ENCODE measurements at places on chromosomes 12 and 14. TPM values are rescaled to one million over a fixed set of nuclear protein-coding genes. Genes with fewer than 3 reads are reported as not detected.
A peak's percentile ranks its signal among the peaks of the same experiment; 100 is the strongest.

CLEC4C gene
- not detected for total RNA-seq

DNA sequence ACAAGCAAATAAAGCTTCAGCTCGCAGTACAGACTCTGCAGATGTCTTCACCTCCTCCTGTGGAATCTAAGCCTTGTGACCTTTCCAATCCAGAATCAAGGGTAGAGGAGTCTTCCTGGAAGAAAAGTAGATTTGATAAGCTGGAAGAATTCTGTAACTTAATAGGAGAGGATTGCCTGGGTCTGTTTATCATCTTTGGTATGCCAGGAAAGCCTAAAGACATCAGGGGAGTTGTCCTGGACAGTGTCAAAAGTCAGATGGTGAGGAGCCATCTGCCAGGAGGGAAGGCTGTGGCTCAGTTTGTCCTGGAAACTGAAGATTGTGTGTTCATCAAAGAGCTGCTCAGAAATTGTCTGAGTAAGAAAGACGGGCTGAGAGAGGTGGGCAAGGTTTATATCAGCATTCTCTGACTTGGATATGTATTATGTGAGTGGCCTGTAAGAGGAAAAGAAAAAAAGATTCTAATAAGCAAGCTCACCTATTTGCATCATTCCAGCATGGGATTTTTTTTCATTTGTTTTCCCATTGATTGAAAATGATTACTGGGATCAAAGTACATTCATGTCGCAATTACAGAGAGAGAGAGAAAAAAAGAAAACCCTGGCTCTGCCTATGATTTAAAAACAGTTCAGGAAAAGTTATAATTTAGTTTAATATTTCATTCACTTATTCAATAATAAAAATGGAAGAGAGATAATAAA lies 767 bp downstream of the REP15 start:
- DNase-seq = no peak

DNA sequence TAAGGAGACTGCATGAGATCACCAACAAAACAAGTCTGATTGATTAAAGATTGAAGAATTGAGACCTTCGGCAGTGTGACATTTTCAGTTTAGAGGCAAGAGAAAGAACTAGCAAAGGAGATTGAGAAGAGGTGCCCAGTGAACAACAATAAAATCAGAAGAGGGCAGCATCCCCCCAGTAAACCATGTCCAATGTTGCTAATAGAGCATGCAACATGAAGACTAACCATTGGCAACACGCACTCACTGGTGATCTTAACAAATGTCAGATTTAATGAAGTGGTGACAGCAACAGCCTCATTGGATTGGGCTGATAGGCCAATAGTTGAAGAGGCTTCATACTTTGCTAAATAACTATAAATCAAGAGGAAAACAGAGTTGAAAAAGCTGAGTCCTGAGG lies 20.7 kb upstream of the TAS2R14 start:
- DNase-seq = peak; percentile 48

KRT74 gene
- total RNA-seq = not detected

DNA sequence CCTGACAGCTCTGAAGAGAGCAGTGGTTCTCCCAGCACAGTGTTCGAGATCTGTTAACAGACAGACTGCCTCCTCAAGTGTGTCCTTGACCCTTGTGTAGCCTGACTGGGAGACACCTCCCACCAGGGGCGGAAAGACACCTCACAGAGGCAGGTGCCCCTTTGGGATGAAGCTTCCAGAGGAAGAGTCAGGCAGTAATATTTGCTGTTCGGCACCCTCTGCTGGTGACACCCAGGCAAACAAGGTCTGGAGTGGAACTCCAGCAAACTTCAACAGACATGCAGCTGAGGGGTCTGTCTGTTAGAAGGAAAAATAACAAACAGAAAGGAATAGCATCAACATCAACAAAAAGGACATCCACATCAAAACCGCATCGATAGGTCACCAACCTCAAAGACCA lies 21.6 kb upstream of the ABCC9 start:
- DNase-seq = no peak

GRCh38 chr12:94831081-94831751 lies 172.3 kb downstream of the NDUFA12 start:
- no peak for DNase-seq

OASL gene
- total RNA-seq = 0.25 TPM

DNA sequence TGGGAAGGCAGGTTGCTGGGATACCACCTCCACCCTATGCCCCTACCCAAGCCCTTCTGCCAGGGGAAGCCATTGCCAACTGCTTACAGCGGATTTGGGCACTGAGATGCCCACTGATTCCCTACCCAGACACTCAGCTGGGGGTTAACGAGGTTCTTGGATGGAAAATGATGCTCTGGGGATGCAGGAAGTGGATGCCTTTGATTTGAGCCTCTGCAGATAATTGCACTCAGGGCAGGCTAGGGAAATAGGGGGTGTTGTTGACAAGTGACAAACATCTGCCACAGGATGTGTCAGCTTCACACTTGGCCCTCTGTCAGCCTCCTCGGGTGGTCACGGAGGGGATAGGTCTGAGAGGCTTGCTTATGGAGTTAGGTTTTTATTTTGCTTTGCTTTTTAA lies 57.4 kb downstream of the RPH3A start:
- DNase-seq = no peak

KLRD1 gene
- total RNA-seq = 0.13 TPM

SLC25A3 gene
- 502 TPM for total RNA-seq

All from dermis microvascular lymphatic vessel endothelial cell (primary cell).